ENCODE measurements at places on chromosomes 1 and 21.

DNA sequence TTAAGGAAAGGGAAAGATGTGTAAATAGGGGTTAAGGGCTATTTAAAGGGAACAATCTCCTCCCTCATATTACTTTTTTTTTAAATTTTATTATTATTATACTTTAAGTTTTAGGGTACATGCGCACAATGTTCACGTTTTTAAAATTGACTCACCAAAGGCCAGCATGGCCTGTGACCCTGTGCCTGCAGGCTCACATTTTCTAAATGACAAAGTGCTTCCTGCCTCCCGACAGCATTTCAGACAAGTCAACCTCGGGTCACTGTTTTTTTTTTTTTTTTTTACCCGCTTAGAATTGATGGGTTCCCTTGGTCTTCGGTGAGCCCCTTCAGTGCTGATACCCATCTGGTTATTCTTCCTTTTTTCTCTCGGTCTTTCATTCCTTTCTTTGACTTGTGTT is 70.4 kb upstream of the SCAF4 start:
- DNase-seq, result no peak

DNA sequence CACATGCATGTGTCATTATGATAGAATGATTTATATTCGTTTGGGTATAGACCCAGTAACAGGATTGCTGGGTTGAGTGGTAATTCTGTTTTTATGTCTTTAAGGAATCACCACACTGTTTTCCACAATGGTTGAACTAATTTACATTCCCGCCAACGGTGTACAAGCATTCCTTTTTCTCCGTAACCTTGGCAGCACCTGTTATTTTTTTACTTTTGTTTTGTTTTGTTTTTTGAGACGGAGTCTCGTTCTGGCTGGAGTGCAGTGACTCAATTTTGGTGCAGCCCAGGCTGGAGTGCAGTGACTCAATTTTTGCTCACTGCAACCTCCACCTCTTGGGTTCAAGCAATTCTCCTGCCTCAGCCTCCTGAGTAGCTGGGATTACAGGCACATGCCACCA is 8.5 kb upstream of the S100B start:
- no peak for DNase-seq

GRCh38 chr1:14181191-14181795 is 417.2 kb upstream of the KAZN start:
- DNase-seq, result no peak

GRCh38 chr1:10532362-10532761 is 57.6 kb downstream of the PEX14 start:
- no peak for DNase-seq

DNA sequence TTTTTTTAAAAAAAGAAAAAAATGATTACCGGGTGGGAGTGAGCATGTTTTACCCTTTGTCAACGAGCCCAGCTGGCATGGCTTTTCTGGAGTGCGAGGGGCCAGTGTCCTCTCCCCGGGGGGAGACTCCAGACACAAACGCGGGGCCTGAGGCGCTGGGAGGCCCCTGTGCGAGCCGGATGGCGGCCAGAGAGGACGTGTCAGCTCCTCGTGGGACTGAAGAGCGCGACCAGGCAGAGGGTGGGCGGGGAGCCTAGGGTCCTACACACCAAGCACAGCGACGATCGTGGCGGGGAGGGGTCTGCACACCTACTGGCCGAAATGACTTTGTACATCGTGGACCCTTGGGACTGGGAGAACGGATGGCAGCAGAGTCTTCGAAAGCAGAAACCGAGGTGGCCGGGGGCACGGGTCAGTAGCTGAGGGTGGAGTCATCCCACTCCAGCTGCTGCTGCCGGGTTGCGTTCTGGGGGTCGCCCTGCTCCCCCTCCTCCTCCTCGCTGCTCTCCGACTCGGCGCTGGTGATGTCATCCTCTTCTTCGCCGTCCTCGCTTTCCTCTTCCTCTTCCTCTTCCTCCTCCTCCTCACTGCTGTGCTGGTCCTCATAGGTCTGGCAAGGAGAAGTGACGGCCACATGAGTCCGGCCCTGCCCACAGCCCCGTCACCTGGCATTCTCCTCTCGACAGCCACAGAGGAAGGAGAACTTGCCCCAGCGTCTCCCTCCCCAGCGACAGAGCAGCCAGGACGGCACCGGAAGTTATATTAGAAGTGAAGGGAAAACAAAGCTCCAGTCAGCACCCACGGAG is 78.8 kb downstream of the PIK3CD start:
- no peak for DNase-seq

DNA sequence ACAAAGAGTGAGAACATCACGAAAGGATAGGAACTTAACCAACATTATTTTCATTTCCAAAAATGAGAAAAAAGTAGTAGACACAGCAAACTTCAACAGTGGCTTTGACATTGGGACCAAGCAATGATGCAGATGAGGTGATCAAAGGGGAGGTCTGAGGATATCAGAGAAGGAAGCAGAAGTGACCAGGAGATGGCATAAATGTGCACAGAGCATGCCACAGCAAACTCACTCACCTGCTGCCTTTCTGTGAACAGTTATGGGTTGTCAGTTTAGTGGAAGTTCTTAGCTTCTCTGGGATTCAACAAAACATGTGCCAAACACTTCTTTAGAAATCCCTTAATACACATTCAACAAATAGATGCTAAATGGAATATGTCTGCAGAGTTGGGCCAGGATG is 290.1 kb downstream of the PLPP3 start:
- no peak for DNase-seq

DNA sequence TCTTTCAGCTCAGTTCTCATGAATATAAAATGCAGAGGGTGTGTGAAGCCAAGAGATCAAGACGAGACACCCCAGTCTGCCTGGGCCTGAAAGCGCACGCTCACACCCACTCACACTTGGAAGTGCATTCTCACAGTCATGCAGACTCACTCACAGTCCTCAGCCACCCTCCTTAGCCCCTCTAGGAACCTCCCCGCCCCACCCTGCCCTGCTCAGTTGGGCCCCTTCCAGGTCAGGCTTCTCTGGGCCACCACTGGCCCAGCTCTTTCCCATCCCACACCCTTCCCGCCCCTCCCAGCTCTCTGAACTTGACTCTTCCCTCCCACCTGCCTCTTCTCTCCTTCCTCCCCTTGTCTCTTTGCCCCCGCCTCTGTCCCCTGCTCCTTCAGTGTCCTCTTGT is 93.8 kb downstream of the EPHB2 start:
- DNase-seq, result no peak

DNA sequence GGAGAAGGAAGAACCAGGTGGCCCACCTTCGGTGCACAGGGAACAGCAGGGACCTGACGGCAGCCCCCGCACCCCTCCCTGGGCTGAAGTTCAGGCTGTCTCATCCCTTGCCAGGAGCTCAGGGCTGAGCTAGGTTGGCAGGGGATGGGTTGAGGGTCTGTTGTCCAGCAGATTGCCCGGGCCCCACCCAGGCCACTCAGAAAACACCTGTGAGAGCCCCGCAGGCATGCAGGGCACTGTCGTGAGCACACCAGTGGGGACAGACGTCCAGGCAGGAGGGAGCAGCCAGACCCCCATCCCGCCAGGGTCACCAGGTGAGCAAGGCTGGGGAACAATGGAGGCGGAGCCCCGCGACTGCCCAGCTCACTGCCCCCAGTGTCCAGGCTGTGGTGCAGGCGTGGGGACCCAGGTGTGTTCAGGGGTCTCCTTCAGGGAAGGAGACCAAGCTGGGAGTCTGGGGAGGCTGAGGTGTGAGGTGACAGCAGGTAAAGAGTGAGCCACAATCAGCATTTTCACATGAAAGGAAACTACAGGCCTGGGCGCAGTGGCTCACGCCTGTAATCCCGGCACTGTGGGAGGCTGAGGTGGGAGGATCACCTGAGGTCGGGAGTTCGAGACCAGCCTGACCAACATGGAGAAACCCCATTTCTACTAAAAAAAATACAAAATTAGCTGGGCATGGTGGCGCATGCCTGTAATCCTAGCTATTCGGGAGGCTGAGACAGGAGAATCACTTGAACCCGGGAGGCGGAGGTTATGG is 9.4 kb upstream of the SAMD11 start:
- DNase-seq, result no peak

DNA sequence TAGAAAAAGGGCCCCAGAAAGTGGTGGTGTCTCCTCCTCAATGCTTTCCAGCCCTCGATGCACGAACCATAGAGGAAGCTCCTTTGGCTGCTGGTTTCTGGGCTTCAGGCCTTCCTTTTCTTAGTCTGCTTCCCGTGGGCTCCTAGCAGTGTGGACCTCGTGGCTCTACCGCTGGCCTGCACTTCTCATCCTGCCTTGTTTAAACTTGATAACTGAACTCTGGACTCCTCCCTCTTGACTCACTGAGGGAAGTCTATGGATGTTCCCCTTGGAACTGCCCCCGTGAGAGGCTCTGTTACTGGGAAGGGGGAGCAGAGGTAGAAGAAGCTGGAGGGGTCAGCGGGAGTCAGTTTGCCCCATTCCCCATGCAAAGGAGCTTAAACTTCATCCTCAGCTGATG is 75.3 kb upstream of the WDR26 start:
- DNase-seq, result no peak

DNA sequence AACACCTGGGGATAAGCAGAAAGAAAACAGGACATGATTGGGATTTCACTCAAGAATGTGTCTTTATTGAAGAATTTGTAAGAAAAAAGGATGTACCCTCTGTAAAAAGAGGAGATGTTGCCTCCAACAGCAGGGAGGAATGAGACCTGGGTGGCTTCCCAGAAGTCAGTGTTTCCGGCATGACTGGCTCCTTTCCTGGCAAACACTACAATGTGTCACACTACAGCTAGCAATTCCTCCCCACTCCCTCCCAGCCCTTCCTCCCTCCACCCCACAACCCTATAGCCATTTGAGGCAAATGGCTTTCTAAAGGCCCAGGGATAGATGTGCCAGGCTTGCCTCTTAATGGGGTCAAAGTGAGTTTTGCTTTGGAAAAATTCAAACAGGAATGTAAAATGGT is 11.5 kb upstream of the COL8A2 start:
- DNase-seq, result no peak

DNA sequence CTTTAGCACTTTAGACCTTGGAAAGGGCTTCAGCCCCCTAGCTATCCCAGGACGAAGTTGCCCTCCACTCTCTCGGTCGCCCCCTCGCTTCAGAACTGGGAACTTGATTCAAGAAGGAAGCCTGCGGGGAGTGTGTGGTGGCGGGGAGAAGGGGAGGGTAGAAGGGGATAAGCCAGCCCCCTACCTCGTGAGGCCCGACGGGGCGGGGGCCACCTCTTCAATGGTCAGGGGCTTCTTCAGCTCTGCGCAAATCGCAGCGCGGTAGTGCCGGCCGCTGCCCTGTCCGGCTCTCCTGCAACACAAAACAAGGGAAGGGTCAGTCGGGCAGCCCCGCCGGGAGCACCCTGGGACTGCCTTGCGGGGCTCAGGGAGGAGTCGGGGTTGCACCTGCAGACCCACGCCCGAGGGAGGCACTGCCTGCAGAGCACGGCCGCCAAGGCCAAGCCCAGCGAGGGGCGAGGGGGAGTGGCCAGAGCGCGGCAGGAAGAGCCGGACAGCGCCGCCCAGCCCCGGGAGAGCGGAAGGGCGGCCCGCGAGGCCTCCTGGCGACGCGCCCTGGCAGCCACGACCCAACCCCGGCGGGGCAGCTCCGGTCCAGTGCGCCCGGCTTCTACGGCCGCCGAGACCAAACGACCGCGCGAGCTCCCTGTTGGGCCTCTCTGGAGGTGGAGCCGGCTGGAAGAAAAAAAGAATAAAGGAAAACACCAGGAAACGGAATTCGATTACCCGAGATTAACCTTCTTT is 56.2 kb upstream of the RASAL2 start:
- no peak for DNase-seq

DNA sequence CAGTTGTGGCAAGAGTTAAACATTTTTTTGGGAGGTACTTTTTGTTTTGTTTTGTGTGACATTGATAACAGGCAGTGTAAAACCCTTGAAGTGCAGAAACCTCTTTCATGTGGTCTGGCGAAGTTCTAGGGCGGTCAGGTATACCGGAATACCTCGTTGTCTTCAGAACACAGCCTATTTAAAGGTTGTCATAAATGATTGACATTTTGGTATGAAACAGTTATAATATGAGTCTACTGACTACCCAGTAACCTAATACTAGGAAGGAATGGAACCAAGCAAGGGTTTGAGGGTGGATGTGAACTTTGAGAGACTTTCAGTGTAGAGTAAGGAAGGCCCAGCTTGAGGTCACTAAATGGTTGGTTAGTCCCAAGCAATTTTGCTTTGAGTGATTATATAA is 40.5 kb downstream of the PATJ start:
- peak; percentile 30 for DNase-seq

GRCh38 chr21:41247561-41248545 is 68.7 kb upstream of the FAM3B start:
- no peak for DNase-seq

DNA sequence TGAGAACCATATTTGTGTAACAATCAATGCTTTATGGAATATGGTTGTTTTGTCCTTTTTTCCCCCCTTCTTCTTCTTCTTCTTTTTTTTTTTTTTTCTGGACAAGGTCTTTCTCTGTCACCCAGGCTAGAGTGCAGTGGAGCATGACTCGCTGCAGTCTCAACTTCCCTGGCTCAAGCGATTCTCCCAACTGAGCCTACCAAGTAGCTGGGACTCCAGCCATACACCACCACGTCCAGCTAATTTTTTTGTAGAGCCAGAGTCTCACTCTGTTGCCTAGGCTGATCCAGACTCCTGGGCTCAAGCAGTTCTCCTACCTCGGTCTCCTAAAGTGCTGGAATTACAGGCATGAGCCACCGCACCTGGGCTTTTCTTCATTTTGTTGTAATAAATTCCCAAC is 86.7 kb downstream of the FMN2 start:
- DNase-seq, result no peak

- DNase-seq, result no peak
These were observed 685 bp upstream of the SYT6 start for GRCh38 chr1:114154146-114154962.

GRCh38 chr1:103371234-103371633 is 154.3 kb upstream of the RNPC3 start:
- DNase-seq, result no peak

DNA sequence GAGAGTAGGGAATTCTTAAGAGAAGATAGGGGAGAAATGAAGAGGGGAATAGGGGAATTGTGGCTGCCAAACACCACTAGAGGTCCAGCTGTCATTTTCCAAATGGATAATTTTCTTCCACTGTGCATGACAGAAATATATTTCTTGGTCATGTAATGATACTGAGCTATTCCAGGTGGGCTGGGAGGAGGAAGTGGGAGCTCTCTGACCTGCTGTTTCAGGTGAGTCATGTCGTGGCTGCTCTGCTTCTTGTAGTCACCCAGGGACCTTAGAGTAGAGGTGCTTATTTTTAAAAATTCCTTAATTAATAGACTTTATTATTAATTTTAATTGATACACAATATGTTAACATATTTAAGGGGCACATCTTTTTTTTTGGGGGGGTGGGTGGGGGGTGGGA is 11.9 kb downstream of the PDE4B start:
- no peak for DNase-seq

GRCh38 chr1:235018161-235018560 is 110.5 kb downstream of the TOMM20 start:
- no peak for DNase-seq

DNA sequence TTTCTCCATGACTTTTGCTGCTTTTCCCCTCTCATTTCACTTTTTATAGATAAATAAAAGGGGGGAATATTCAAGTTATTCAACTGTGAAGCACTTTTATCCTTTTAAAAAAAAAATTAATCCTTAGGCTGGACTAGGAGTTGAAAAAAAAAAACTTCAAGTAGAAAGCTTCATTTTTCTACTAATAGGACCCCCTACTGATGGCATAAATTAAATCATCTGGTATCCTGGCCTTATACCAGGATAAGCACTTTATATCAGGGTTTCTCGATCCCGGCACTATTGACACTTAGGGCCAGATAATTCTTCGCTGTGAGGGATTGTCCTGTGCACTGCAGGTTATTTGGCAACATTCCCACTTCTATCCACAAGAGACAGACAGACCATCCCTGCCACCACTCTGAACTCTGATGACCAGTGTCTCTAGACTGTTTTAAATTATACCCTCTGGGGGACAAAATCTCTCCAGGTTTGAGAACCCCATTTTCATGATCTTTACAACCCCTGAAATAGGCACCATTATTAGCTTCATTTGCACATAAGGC is 17.6 kb downstream of the USP33 start:
- no peak for DNase-seq
